ENCODE measurements at places on chromosomes 16 and 17. TPM values are rescaled to one million over a fixed set of nuclear protein-coding genes. Genes with fewer than 3 reads are reported as not detected.

Gene SLC5A10
- total RNA-seq: not detected

DNA sequence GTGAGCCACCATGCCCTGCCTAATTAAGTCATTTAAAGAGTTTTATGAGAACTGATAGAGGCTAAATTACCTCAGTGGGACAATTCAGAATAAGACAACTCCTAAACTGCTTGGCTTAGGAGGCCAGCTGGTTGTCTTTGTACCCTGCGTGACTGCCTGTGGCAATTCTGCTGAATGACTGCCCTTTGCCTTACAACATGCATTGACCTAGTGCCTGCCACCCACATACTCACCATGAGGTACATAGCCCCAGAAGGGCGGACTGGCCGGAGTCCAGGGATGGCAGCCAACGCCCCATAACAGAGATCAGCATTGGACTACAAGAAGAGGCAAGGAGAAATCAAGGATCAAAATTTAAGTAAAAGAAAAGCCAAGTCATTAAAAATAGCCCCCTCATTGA is 7.3 kb downstream of the TAT start:
- DNase-seq: no peak

Gene TVP23A
- not detected for total RNA-seq

- no peak for DNase-seq
Observed at GRCh38 chr16:85378145-85379040, 234.7 kb upstream of the GSE1 start.

Gene MTHFSD
- 29.1 TPM for total RNA-seq

Gene DNAH17
- total RNA-seq: 0.02 TPM

Measured in activated CD4-positive, alpha-beta T cell treated with anti-CD3 and anti-CD28 coated beads, Interleukin-2, amount 10 ng/mL, durations not matched to agents 24 days and 14 days (primary cell).